ENCODE measurements at places on chromosomes 4 and X.

DNA sequence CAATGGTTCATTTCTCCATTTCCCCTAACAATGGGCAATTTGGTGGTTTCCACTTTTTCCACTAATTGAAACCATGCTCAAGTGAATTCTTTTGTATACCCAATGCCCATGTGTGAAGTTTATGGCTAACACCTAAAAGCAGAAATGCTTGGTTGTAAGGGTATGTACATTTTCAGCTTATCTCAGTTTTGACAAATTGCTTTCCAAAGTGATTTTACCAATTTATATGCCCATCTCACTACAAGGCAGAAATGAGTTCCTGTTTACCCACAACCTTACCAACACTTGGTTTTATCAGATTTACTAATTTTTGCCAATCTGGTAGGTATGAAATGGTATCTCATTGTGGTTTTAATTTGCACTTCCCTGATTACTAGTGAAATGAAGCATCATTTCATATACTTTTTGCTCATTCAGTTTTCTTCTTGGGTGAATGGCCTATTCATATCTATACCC, 14.8 kb downstream of the GPR34 start:
- no peak for DNase-seq

- DNase-seq: no peak
Measured at GRCh38 chr4:67198727-67199126, 346.6 kb downstream of the CENPC start.

GRCh38 chrX:39985071-39985470, 112.7 kb downstream of the BCOR start:
- DNase-seq: no peak

DNA sequence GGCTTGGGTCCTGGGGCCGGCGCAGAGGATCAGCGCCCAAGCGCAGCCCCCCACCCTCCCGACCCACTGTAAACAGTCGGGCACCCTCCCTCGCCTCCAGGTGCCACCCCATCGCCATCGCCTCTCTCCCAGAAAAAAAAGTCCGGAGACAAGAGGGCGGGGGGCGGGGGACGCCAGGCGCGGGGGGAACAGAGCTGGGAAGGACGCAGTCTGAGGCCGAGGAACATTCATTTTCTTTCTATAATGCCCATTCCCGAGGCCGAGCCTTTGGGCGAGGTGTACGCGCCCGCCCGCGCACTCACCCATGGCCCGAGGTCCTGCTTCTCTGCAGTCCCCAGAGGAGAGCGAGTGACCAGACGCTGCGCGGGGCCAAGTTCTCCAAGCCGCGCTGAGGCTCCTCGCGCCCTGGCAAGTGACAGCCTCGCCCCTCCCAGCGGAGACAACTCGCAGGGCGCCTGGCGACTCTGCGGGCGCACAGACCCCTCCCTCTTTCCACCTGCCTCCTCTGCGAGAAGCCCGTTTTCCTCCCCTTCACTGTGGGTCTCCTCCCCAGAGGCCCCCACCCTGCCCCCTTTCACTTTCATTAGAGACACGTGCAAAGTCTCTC, 63.5 kb upstream of the WDR17 start:
- no peak for DNase-seq

GRCh38 chr4:139540632-139541031, 15.4 kb downstream of the SETD7 start:
- no peak for DNase-seq

DNA sequence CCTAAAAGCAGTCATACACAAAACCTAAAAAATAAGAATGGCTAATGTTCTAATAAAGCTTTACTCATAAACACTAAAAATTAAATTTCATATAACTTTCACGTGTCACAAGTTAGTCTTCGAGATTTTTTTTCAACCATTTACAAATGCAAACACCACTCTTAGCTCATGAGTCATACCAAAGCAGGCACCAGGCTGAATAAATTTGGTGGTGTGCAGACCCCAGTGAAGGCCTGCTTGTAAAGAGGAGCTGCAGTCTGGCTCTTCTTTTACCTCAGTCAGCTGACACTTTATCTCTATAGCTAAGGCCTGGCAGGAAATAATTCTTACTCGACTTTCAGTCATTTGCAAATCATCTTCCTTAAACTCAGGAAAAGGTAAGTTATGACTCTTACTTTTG, 37.4 kb downstream of the CLOCK start:
- no peak for DNase-seq

DNA sequence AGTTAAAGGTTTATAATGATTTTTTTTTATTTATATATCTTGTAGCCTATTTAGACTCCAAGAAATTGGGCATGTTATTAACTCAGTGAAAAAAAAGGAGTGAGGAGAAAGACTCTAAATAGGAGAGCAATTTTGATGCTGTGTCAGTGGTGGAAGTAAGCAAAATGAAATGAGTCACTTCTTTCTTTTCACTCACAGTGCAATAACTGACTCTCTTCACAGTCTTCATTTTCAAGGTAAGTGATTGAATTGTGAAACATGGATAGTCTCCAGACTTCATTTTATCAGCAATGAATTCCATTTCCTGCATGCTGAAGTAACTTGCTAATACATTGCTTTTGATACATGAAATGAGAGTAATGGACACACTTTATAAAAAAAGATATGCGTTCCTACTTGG, 2271.5 kb downstream of the PCDH7 start:
- no peak for DNase-seq

- no peak for DNase-seq
Measured at GRCh38 chrX:72408885-72409284, 103.2 kb upstream of the CITED1 start.

DNA sequence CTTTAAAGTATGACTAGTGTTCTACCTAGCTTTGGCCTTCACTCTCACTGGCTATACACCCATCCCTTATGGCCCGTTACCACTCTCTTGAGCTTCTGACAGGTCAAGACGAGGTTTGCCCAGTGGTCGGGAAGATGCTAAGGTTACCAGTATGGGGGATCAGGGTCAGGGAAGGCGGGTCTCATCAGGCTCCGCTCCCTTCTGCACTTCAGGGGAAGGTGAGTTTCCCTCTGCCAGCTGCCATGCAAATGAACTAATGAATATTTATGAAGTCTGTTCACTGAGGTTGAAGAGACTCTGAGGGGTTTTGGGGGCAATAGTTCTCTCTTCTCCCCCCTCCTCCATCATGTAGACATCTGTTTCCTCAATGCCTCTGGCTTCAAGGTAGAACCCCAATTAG, 6.6 kb downstream of the EFNB1 start:
- DNase-seq: no peak

DNA sequence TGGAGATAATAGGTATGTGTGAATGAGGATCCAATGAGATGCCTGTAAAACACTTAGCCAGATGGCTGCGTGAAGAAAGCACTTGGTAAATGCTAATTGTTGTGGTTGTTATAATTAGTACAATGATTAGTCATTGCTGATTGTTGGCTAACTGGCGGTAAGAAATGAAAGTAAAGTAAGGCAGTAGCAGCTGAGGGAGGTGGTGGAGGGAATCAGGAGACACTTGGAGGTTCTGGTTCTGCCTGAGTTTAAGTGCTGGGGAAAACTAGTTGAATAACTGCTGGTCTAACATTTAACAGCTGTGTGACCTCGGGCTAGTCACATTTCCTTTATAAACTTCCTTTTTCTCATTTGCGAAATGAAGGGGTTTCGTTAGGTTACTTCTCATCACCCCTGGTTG, 30.9 kb downstream of the CD38 start:
- peak; percentile 10 for DNase-seq

DNA sequence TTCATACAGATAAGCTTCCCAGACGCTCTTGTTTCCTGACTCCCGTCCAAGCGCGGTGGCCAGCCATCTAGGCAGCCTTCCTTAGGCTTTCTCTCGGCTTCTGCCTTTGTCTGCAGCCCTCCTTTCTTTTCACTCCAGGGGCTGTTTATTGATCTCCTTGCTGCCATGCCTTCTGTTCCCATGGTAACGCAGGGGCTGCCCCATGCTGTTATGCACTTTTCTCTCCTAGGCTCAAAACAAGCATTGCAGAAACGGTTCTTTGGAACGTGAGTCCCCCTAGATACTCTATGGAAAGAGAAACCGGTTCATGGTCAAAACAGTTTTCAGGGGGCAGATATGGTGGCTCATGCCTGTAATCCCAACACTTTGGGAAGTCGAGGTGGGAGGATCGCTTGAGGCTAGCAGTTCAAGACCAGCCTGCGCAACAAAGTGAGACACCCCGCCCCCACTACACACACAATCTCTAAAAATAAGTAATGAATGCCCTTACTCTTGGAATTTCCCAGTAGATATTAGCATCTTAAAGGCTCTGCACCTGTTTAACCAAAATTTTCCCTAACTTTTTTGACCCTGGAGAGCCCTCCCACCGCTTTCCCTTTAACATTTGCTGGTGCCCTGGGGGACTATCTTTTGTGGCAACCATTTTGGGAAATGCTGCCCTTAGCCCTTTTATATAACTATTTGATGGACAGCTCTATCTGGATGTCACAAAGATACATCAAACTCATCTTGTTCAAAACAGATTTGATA, 53.9 kb upstream of the ZNF157 start:
- no peak for DNase-seq

DNA sequence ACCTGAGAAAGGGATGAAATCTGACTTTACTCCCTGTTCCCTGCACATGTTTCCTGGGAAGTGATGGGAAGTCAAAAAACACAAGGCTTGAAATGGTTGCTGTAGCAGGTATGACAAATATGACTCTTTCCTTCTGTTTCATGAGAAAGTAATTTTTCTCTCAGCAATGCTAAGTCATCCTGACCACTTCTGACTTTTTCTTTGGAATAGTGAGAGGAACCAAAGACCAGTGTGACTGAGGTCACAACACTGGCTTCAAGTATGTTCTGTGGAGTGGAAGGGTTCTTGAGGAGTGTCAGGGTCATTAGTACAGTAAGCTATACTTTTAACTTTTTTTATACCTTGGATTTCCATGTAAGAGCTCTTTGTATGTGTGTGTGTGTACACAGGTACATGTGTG, 225.3 kb downstream of the PPP3CA start:
- no peak for DNase-seq

- DNase-seq: no peak
Measured at GRCh38 chr4:11069083-11069482, 359.6 kb downstream of the HS3ST1 start.

DNA sequence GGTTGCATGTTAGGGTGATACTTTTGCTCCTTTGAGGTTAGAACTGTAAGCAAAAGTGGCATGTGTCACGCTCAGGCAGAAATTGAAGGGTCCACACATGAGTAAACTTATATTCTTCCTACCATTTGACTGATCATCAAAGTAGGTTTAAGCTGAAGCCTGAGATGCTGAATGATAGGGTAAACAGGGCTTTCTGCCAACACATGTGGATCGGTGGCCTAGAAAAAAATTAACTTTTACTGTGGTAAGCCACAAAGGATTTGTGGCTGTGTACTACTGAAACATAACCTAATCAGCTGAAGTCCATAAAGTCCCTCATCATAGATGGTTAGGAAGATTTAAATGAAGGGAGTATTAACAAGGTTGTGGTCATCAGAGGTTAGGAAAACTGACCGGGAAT, 1070.1 kb downstream of the STPG2 start:
- DNase-seq: no peak

DNA sequence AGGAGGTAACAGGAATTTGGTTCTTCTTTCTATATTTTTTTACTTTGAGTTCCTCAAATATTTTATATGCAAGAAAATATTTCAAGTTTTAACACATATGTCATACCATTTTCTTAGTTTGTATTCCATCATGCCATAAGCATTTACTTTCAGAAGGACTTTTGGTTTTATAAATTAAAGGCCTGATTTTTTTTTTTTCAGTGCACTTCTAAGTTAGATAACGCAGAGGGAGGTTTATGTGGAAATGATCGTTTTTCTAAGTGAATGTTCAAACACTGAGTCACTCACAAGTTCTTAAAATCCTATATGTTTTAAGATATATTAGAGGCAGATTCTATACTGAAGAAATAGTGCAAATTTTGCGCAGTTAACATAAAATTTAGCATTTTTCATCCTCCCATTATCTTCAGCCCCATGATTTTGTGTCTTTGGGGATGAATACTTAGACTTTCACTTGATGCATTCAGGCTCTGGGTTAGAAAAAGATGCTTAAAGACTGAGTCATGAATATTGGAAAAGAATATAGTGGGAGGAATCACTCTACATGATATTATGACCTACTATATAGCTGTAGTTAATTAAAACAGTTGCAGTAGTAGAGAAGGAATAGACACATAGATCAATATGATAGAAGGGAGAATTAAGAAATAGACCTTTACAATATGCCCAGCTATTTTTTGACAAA, 54.9 kb downstream of the COL4A5 start:
- no peak for DNase-seq

DNA sequence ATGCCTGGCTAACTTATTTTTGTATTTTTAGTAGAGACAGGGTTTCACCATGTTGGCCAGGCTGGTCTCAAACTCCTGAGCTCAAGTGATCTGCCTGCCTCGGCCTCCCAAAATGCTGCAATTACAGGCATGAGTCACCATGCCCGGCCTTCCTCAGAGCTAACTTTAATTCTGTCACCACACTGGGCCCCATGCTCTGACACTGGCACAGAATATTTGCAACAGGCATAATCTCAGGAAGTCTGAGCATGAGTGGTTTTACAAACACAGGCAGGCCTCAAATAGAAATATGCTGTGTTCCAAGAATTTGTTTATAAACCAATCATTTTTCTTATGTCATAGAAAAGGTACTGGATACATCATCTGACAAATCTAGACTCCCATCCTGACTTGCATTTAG, 32.7 kb upstream of the FAM9C start:
- DNase-seq: peak; percentile 37

GRCh38 chr4:1009542-1010394, 1.7 kb upstream of the FGFRL1 start:
- peak; percentile 72 for DNase-seq

DNA sequence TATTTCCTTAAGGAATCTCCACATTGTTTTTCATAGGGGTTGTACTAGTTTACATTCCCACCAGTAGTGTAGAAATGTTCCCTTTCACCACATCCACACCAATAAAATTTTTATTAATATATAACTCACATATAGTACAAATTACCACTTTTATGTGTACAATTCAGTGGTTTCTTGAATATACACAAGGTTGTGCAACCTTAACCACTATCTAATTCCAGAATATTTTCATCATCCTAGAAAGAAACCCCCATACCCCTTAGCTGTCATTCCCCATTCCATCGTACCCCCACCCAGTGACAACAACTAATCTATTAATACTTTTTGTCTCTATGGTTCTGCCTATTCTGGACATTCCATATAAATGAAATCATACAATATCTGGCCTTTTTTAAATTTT, 108.3 kb upstream of the USP9X start:
- no peak for DNase-seq

DNA sequence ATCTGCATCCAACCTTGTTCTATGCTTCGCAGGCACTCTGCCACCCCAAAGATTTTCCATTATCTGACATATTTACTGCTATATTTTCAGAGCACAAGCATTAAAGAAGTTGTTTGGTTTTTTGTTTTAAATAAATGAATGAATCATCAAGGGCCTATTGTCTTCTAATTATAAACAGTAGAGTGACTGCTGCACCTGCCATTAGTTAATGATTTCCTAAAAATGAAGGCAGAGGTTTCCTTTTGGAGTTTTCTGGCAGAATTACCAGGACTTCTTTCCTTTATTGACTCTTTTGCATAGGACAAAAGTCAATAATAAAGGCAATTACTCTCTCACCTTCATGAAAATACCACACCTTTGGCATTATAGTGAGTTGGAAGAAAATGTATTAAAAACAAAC, 238.1 kb downstream of the INPP4B start:
- DNase-seq: no peak

- no peak for DNase-seq
Measured at GRCh38 chr4:138915756-138916155, 99.8 kb upstream of the NOCT start.

GRCh38 chrX:20147561-20147960, 5.9 kb upstream of the EIF1AX start:
- DNase-seq: no peak

GRCh38 chr4:110815950-110816349, 193.1 kb upstream of the PITX2 start:
- no peak for DNase-seq

GRCh38 chrX:49171752-49172279, at the start of gene PLP2:
Gene PLP2, plus strand, starts transcription at chrX:49171898. Its CDS starts 103 bp downstream, at chrX:49172001.
- peak; percentile 70 for DNase-seq

Data from CD4-positive, alpha-beta T cell treated with Interleukin-17A for 1 hour (primary cell).